ENCODE measurements at places on chromosomes 2 and 18.

GRCh38 chr2:120898496-120898895, 162.8 kb downstream of the GLI2 start:
- no peak for DNase-seq

DNA sequence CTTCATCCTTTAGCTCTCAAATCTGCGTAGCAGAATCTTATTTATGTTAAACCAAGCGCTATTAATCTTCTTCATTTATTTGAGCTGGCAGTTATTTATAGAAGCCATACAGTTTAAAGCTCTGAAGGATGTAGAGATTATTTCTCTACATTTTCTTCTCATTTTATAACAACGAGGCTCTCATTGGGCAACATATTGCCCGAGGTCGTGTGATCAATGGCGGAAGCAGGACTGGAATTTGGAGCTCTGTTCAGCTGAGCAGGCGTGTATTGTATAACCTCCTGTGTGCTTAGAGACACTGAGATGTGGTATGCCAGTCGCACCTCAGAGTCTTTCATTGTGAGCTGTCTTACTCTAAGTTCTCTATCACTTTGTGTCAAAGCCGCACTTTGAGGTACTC, 17.5 kb upstream of the DRC1 start:
- DNase-seq: no peak

DNA sequence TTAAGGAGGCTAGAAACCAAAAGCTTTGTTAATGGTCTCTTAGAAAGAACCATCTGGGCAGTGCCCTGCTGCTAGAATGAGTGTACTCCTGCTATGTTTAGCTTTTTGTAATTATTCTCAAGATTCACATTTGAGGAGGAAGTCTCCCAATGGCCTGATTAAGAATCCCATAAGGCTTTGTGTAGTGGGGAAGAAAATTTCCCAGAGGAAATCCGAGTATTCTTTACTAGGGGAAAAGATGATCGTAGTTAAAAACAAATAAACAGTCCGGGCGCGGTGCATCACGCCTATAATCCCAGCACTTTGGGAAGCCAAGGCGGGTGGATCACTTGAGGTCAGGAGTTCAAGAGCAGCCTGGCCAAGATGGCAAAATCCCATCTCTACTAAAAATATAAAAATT, 117.9 kb downstream of the PTRHD1 start:
- no peak for DNase-seq

- peak; percentile 31 for DNase-seq
These were observed 26.0 kb downstream of the SOS1 start for GRCh38 chr2:39094717-39095363.

- DNase-seq: no peak
These were observed 15.0 kb upstream of the KCNG2 start for GRCh38 chr18:79782566-79783308.

DNA sequence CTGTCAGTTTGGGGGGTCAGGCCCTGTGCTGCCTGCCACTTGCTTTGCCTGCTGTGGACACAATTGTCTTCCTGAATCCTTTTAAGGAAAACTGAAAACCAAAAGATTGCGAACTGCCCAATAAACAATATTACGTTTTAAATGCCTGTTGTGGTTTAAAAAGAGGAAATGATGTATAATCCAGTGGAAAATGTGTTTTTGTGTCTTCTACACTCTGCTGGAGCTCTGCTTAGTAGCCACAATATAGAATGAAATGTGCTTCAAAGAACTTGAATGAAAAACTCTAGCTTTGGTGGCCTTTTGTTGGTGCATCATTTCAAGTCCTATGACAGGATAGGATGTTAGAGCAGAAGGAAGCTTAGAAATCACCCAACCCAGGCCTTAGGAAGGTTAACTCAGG, 23.2 kb upstream of the CABYR start:
- DNase-seq: no peak

- DNase-seq: no peak
These were observed 426.3 kb upstream of the ZEB2 start for GRCh38 chr2:144946263-144946662.

GRCh38 chr2:237863689-237864443, 4.4 kb downstream of the RAMP1 start:
- DNase-seq: no peak

DNA sequence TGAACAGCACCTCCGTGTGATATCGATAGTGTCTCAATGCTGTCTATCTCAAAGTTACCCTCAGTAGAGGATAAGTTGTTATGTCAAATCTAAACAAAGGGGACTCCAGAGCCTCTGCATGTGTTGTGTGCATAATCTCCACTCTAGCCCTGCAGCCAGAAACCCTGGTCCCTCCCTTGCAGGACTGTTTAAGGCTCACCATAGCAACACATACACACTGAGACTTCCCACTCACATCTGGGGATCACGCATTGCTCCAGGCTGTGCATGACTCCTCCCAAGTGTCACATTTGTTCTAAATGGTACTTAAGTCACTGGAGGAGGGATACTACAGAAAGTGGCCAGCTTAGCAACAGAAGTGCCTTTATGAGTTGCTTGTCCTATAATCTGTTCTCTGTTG, 258.6 kb upstream of the CRIM1 start:
- DNase-seq: no peak

- no peak for DNase-seq
These were observed 307.0 kb upstream of the CWC22 start for GRCh38 chr2:180314086-180314485.

DNA sequence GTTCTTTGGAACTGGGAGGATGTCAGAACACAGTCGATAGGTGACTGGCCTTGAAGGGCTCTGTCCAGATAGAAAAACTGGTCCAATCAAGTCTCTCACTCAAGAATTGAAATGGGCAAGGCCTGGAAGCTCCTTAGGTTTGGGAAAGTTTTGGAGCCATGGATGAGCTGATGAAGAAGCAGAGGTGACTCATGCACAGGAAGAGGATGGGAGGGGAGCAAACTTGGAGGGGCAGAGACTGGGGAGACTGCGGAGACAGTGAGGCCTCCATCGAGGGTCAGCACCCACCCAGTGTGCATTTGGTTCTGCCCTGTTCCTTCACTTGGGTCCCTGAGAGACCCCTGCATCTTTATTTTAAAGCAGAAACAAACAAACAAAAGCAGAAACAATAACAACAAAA, 41.1 kb downstream of the SOWAHC start:
- no peak for DNase-seq
